ENCODE measurements at places on chromosomes 1 and 21. TPM values are rescaled to one million over a fixed set of nuclear protein-coding genes. Genes with fewer than 3 reads are reported as not detected.

The PADI2 gene
- total RNA-seq: not detected

The CHAF1B gene
- 0.89 TPM for total RNA-seq

The SLAMF9 gene
- total RNA-seq: 0.09 TPM

The ATAD3C gene
- 0.09 TPM for total RNA-seq

The TDRD5 gene
- total RNA-seq: not detected

The DYNLT4 gene
- not detected for total RNA-seq

The RIPK4 gene
- total RNA-seq: 0.28 TPM

The PLA2G2F gene
- total RNA-seq: not detected

The CD52 gene
- total RNA-seq: not detected

The SH3GLB1 gene
- 75.7 TPM for total RNA-seq

The STUM gene
- total RNA-seq: not detected

The NFASC gene
- total RNA-seq: 10.1 TPM

The FMO3 gene
- total RNA-seq: not detected

The CELA3B gene
- not detected for total RNA-seq

The DCDC2B gene
- total RNA-seq: not detected

The CRP gene
- total RNA-seq: not detected

The EPHA2 gene
- 152 TPM for total RNA-seq

The KCNN3 gene
- 0.32 TPM for total RNA-seq

The PTGER3 gene
- under 0.01 TPM for total RNA-seq

The FCRL2 gene
- not detected for total RNA-seq

The C8B gene
- not detected for total RNA-seq

The MSH4 gene
- 0.59 TPM for total RNA-seq

The RSRP1 gene
- total RNA-seq: 97.1 TPM

The FCAMR gene
- not detected for total RNA-seq

The LAMB3 gene
- 26.1 TPM for total RNA-seq

The CD1E gene
- total RNA-seq: not detected

The ASAP3 gene
- 19.9 TPM for total RNA-seq

The GBP2 gene
- total RNA-seq: 6.7 TPM

The NUAK2 gene
- total RNA-seq: 6.8 TPM

The C1QC gene
- total RNA-seq: not detected

The PGLYRP3 gene
- total RNA-seq: not detected

The AK5 gene
- 10.6 TPM for total RNA-seq

The PCP4L1 gene
- total RNA-seq: not detected

The CD5L gene
- total RNA-seq: not detected

The AMY1C gene
- not detected for total RNA-seq

The ILDR2 gene
- not detected for total RNA-seq

The WNT3A gene
- not detected for total RNA-seq

The HNRNPCL2 gene
- total RNA-seq: not detected

The ZYG11A gene
- not detected for total RNA-seq

The FCGR2B gene
- not detected for total RNA-seq

The TLR5 gene
- 0.14 TPM for total RNA-seq

The DYNLT5 gene
- total RNA-seq: 0.30 TPM

The OR10K1 gene
- not detected for total RNA-seq

The SLAMF1 gene
- not detected for total RNA-seq

The THEM5 gene
- total RNA-seq: not detected

The NUDT17 gene
- 2.7 TPM for total RNA-seq

The CDC20 gene
- total RNA-seq: 3.9 TPM

The SLC16A4 gene
- 10.4 TPM for total RNA-seq

The RPTN gene
- total RNA-seq: not detected

The CELA3A gene
- not detected for total RNA-seq

The SHE gene
- total RNA-seq: 0.05 TPM

The IGSF9 gene
- not detected for total RNA-seq

The LUZP1 gene
- total RNA-seq: 34.1 TPM

The PLEKHA6 gene
- 0.05 TPM for total RNA-seq

The SELP gene
- total RNA-seq: not detected

The TMEM240 gene
- total RNA-seq: 2.9 TPM
